ENCODE measurements at places on chromosomes 3 and 15. TPM values are rescaled to one million over a fixed set of nuclear protein-coding genes. Genes with fewer than 3 reads are reported as not detected.

Gene FGF7
- 17.7 TPM for total RNA-seq

Gene LDHAL6B
- not detected for total RNA-seq

Gene UACA
- total RNA-seq, result 177 TPM

Gene TRAT1
- total RNA-seq, result not detected
